ENCODE measurements at places on chromosomes 1 and 21.

GRCh38 chr1:221150996-221151395, 271.8 kb downstream of the HLX start:
- no peak for DNase-seq

- no peak for DNase-seq
Observed at GRCh38 chr1:234913278-234913649, 215.4 kb downstream of the TOMM20 start.

DNA sequence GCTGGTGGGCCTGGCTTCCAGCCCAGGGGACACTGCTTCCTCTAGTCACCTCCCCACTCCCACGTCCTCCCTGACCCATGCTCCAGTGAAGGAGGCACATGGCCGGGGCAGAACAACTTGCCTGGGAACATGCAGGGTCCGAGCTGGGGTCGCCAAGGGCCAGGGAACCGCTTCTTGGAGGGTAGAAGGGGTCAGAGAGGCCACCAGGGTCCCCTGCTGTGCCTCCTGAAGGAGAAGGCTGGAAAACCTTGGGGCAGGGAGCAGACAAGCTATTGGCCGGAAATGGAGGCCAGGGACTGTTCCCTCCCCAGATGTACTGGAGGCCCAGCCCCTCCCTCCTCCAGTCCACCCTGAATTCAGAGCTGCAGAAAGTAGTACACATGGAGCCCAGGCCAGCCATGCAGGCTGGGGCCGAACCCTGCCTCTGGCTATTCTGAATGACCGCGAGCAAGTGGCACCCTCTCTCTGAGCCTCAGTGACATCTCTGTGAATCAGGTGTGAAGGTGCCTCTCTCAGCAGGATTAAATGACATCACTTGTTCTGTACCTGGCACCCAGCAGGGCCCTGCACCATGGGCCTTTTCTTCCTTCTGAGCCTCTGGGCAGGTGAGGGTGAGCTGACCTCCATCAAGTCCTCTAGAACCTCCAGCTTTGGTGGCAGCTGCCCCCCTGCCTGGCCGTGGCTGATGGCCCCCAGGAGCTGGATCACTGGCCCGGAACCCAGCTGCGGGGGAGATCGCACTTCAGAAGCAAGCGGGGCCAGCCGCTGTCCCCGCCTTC, 15.7 kb downstream of the SPOCD1 start:
- no peak for DNase-seq

DNA sequence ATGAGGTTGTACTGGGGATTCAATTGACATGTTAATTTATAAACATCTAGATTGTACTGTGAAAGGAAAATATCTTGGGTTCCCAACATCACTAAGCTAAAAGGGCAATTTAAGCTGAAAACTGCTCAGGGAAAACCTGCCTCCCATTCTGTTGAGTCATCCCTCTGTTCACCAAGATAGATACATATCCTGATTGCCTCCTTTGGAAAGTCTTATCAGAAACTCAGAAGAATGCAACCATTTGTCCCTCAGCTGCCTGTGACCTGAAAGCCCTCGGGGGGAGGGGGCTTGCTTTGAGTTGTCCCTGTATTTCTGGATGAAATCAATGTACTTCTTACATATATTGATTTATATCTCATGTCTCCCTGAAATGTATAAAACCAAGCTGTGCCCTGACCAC, 187.0 kb upstream of the ETV3 start:
- no peak for DNase-seq

DNA sequence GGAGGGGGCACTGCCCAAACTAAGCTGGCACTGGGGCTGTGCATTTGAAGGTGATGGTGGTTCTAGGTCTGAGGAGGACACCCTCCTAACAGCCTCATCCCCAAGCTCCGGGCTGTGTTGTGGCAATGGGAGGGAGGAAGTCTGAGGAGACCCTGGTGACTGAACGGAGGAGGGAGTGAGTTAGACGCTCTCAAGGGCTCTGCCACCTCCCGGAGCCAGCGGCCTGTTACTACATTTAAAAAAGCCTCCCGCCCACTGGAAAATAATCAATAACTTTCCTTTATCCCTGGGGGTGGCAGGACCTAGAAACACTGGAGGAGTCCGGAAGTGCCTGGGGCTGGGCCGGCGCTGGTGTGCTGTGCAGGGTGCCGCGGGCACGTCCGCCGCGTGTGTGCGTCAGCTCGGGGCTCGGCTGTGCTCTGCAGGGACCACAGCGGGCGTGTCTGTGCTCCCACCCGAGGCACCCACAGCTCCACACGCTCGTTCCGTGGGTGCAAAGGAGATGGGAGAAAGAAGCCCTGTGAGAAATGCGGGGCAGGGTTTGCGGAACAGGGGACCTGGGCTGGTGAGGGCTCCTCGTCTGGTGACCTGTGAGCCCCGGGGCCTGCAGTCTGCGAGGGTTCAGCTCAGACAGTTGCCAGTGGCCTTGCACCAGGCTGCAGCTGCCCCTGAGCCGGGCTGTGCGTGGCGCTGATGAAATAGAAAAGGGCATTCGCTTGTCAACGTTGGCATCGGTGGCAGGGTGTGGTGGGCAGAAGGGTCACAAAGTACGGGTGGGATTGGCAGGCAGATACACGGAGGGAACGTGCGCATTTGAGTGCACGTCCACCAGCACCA, 5.3 kb downstream of the SAMD11 start:
- DNase-seq: no peak

GRCh38 chr1:71640998-71641397, 560.2 kb upstream of the ZRANB2 start:
- no peak for DNase-seq

DNA sequence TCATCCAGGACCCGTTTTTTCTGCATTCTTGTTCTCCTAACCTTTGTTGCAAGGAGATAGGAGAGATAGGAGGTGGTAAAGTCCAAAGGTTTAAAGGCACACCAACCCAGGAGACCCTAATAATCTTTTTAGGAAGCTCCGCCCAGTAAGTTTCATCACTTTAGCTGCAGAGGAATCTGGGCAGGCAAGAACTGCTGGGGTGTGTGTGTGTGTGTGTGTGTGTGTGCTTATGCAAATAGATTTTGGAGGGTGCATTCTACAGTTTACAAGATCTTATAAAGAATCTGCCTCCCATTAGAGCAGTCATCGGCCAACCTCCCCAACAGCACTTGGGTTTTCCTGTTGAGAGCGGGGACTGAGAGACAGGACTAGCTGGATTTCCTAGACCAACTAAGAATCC, 3.9 kb upstream of the IL10 start:
- DNase-seq: no peak
